Cerebellar nuclear complex (tissue), 1 donor: ENCODE measurements at places on chromosomes 2 and 18.

DNA sequence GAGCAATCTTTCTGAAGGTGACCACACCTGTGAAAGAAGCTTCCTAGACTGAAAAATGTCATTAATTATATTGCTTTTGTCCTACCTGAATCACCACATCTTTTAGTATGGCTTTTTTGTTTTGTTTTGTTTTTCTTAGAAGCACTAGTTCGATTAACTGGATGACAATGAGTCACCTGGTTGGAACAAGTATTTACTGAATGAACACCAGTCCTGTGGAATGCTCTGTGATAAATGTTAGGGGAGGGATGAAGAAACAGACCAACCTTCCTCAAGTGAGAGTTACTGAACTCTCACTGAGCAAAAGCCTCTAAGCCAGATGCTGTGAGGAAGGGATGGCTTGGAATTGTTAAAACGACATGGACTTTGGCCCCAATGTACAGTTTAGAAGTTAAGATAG lies 26.8 kb upstream of the DCC start:
- DNase-seq = no peak

DNA sequence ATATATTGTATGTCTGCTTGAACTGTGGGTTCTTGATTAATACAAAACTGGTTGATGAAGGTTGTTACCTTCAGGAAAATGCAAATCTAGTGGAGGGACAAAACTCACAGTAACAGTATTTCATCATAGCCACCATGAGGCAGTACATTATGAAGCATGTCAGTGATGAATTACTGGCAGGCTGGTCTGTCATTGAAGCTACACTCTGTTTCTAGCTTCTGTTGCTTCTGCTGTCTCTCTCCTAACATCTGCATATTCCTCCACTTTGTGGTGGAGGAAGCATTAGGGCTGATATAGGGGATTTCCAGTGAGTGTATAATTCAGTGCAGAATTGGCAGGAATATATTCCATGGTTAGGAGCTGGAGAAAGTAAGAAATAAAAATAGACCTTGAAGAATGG lies 44.2 kb upstream of the RAB6D start:
- DNase-seq = no peak

DNA sequence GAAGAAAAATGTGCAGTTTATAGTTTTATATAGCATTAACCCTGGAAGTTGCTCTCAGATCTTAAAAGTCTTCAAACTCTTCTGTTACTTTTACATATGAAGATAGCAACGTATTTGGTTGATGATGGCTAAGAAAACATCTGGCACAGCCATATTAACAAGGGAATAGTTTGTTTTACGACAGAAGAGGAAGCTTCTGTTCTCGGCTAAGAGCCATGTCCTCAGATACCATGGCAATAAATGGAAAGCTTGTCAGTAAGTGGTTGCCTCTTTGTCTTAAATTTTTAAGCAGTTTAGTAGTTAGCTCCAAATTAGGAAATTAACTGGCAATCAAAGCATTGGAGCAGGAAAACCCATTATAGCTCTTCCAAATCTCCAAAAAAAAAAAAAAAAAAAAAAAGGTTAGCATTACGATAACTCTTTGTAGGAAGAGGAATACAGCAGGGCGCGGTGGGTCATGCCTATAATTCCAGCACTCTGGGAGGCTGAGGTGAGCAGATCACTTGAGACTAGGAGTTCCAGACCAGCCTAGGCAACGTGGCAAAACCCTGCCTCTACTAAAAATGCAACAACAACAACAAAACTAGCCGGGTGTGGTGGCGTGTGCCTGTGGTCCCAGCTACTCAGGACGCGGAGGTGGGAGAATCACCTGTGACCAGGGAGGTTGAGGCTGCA lies 4.5 kb upstream of the STON1 start:
- DNase-seq = no peak

DNA sequence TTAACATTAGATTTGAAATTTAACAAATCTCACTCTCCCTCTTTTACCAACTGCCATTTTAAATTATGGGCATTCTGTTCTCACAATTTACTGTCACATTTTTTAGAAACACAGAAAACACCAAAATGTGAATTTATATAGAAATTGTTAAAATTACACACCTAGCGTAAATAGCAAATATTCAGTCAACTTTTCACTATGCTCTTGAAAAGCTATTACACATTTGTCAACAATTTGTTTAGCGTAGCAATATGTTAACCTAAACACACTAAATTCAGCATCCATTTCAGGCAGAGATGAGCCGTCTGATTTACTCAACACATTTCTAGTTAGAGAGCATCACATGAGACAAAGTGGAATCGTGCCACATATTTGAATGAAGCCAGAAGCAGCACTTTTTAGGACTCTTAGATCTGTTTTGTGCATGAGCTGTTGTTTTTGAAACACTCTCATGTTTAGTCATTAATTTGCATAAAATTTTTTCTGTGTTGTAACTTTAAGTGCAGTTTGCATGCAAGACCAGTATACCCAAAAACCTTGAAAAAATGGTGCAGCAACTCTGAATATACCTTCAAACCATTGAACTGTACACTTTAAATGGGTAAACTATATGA lies 8.2 kb downstream of the TTC32 start:
- DNase-seq = no peak

GRCh38 chr18:8942909-8943545 lies 159.5 kb upstream of the NDUFV2 start:
- DNase-seq = no peak

DNA sequence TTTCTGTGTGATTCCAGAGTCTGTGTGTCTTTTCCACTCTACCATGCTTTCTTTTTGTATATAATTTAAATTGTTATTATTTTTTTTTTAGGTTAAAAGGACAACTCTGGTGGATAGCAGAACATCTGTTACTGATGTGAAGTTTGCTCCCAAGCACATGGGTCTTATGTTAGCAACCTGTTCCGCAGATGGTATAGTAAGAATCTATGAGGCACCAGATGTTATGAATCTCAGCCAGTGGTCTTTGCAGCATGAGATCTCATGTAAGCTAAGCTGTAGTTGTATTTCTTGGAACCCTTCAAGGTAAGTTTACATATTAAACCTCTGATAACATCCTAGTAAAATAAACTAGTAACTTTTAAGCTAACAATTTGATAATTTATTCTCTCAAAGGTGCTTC lies 15.3 kb downstream of the SEH1L start:
- no peak for DNase-seq

GRCh38 chr2:152676461-152676860 lies 40.8 kb downstream of the PRPF40A start:
- DNase-seq = no peak

DNA sequence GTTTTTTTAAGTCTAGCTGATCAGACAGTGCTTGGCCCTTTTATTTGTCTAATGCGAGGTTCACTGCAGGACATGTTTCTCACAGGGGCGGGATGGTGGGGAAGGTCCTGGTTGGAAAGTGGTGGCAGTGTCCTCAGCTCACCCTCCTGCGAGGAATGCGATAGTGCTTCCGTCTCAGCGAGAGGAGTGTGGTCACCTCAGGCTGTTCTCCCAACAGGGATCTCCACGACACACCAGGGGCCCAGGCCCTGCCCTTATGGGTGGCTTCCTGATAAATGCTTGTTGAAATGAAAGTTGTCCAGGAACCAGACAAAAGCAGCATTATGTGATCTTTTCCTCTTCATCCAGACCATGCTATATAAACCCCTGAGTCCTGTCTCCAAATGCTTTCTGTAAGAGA lies 70.1 kb downstream of the BOLA3 start:
- DNase-seq = no peak

DNA sequence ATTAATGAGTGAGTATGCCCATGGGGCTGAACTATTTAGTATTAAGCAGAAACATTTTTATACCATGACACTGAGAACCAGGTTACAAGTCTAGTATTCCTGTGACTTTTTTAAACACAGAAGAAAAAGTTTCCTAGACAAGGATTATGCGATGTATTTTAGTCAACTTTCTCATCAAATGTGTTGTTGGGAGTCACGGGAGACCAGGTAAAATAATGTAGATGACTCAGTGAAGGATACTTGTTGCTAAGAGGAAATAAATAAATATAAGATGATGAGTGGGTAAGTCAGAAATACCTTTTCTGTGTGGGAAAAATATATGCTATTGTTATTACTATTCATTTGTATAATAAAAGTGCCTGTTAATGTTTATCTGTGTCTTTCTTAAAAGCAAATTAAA lies 23.4 kb downstream of the MBD5 start:
- no peak for DNase-seq

- DNase-seq = no peak
Observed at GRCh38 chr2:176508374-176508773, 239.1 kb downstream of the MTX2 start.

GRCh38 chr18:33839452-33840211 lies 261.6 kb downstream of the ASXL3 start:
- no peak for DNase-seq

GRCh38 chr2:148719195-148719749 lies 74.7 kb downstream of the EPC2 start:
- DNase-seq = no peak

GRCh38 chr2:173349287-173349686 lies 5.4 kb upstream of the CDCA7 start:
- no peak for DNase-seq

DNA sequence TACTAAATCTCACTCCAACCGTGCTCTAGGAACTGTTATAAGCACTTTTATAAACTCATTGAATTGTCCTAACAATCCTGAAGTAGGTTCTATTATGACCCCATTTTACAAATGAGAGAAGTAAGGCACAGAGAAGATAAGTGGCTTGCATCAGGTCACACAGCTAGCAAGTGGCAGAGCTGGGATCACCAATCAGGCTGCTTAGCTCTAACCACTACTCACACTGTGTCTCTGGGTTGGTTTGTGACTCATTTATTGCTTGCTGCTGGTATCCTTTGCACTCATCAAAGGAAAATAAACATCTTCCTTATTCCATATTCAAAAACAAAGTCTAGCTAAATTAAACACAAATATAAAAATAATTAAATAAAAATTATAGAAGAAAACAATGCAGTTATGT lies 42.5 kb upstream of the IL1R2 start:
- DNase-seq = no peak

DNA sequence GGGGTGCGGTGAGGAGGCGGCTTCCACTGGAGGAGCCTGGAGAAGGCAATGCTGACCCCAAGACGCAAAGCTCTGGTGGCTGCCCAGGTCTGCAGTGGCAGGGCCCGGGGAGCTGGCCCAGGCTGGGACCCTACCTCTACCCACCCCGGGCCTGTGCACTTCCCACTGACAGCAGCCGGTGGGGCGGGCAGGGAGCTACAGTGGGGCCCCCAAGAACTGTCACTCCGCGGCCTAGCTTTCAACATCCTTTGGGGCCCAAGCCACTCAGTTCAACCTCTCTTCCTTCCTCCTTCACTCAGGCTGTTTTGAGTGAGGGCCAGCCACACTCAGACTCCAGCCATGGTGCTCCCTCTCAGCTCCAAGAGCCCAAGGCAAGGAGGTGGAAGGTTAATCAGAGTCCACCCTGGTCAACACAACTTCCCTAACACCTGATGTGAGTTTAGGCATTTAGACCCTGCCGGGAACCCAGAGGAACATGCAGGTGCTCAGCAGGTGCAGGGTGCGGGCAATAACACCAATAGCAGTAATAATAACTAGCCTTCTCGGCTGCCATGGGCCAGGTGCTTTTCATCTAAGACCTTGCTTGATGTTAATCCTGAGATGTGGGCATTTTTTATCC lies 93.6 kb downstream of the ZFP36L2 start:
- DNase-seq = no peak

GRCh38 chr2:165067643-165068486 lies 112.5 kb upstream of the SLC38A11 start:
- DNase-seq = peak; percentile 64

DNA sequence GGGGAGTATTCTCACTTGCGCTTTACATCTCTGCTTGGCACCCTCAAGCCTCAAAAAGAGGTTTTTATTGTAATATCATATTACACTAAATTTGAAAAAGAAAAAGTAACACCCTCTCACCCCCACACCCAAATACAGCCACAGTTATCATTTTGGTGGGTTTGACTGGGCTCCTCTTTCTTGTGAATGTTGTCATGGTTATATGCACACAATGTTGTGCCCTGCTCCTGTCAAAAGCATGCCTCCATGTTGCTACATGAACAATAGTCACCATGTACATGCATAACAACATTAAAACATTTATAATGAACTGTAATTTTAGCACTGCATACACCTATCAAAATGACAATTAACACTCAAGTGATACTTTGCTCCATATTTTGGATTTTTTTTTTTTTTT lies 100.2 kb downstream of the BCL2L11 start:
- no peak for DNase-seq

GRCh38 chr2:45904946-45905631 lies 253.6 kb downstream of the PRKCE start:
- peak; percentile 73 for DNase-seq

DNA sequence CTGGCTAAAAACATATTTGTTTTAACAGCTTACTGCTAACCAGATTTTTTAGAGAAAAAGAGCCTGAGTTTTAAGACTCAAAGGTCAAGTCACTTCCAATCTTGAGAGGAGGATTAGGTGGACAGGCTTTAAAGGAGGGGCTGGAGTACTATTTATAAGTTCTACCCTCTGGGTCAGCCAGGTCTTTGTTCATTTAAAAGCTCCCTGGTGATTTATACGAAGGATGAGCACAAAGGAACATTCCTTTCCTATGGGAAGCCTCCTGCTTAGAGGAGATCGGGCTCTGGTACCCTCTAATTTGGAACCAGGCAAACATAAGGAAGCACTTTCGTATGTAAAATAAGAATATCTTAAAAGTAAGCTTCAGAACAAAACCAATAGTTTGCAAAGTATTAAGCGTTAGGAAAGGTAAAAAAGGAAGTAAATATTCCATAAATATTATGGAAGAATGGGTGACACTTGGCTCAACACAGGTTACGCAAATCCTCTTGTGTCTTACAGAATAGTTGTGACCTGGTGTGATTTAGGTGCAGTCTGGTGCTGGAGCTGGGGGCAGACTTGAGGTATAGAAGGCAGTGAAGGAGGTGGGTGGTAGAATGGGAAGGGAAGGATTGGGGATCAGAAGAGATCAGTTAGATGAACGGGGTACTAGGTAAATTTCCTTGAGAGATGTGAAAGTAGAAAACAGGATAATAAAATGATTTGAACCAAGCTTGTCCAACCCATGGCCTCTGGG lies 35.6 kb downstream of the PDE6D start:
- no peak for DNase-seq

GRCh38 chr2:141703501-141703900 lies 427.3 kb downstream of the LRP1B start:
- DNase-seq = no peak

DNA sequence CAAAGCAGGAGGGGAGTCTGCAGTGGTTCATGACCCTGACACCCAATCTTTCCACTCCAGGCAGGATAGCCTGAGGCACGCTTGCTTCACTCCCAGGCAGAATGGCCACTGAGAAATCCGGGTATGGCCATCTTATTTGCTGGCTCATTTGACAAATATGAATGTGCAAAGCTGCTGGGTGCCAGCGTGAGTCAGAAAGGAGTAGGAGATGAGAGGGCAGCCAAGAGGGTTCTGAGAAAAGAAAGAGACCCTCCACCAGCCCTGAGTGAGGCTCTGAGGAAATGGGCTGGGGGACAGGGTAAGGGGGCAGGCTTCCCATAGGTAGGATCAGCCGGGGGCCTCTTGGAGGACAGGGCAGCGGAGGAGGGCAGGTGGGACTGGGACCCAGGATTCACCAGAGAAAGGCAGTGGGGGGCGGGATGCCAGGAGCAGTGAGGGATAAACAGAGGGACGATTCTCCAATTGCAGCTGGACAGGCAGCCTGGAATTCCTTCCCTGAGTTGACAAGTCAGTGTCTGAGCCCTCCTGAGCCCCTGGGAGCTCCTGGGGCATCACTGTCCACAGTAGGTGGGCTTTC lies 15.2 kb downstream of the RAMP1 start:
- DNase-seq = no peak
